Stimulated activated CD4-positive, alpha-beta T cell treated with anti-CD3 and anti-CD28 coated beads, Interleukin-1b, Interleukin-23, amount 100 ng/mL, for 48 hours (primary cell): ENCODE measurements at places on chromosomes 6 and 20.

DNA sequence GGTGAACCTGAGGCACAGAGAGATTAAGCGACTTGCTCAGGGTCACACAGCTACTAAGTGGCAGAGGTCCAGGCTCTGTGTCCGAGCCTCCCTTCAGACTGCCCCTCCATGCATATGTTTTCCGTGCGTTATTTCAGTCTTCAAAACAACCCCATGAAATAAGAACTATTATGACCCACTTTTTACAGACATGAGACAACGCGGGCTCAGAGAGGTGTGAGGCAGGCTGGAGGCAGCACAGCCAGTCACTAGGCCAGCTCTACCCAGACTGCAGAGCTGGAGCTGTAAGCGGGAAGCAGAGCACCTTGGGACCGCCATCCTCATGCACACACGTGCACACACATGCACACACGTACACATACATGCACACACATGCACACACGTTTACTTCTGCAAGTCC is 62.3 kb downstream of the PSMG4 start:
- no peak for DNase-seq

DNA sequence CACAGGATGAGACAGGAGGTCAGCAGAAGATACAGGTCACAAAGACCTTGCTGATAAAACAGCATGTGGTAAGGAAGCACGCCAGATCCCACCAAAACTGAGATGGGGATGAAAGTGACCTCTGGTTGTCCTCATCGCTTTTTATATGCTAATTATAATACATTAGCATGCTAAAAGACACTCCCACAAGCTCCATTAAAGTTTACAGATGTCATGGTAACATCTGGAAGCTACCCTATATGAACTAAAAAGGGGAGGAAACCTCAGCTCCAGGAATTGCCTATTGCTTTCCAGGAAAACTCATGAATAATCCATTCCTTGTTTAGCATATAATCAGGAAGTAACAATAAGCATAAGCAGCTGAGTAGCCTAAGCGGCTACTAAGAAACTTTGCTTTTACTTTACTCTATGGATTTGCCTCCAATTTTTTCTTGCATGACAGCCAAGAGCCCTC is 8.4 kb upstream of the RIN2 start:
- DNase-seq = no peak

DNA sequence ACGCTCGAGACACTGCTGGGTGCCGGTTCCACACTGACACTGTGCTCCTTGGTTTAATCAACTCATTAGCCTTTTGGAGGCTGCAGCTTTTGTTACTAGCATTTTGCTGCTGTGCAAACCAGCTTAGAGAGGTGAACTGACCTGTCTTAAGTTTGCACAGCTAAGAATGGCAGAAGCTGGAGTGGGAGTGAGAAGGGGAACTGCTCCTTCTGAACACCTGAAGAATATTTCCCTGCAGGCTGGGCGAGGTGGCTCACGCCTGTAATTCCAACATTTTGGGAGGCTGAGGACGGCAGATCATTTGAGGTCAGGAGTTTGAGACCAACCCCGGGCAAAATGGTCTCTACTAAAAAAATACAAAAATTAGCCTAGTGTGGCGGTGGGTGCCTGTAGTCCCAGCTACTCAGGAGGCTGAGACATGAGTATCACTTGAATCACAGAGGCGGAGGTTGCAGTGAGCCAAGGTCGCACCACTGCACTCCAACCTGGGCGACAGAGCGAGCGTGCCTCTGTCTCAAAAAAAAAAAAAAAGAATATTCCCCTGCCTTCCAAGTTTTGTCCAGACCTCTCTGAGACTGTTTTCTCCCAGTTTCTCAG is 5.0 kb downstream of the CEBPB start:
- no peak for DNase-seq

GRCh38 chr6:54916858-54917257 is 70.3 kb downstream of the FAM83B start:
- no peak for DNase-seq

DNA sequence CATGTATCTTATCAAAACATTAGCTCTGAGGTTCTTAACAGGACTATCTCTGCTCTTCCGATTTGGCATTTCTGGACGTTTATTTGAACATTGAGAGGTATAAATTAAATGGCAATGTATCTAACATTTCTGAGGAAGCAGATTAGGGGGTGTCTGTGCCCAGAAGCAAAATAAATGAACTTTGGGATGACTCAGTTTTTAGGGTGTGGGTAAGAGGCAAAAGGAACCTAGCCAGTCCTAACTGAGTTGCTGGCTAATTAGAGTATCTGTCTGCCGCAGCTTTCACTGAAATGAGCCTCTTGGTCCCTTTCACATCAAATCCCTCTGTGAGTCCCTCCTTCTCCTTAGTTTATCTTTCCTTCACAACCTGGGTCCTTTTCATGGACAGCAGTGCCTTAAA is 1.1 kb downstream of the RNF144B start:
- no peak for DNase-seq

DNA sequence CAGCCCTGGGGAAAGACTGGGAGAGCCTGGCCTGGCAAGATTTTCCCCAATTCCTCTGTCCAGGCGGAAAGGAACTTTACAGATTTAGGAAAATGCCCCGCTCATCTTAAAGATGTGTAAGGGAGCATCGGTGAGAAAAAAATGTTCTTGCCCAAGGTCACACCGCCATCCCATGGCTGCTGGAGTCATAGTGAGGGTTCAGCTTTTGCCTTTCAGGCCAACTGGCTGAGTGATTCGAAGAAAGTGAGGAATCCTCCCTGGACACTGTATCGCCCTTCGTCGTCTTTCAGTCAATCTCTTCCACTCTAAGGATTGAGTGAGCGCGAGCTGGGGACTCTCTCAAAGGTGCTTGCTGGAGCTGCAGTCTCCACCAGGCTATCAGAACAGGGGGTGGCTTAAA is 1.4 kb downstream of the WFDC2 start:
- DNase-seq = no peak

GRCh38 chr6:42545226-42545773 is 18.5 kb upstream of the UBR2 start:
- no peak for DNase-seq

DNA sequence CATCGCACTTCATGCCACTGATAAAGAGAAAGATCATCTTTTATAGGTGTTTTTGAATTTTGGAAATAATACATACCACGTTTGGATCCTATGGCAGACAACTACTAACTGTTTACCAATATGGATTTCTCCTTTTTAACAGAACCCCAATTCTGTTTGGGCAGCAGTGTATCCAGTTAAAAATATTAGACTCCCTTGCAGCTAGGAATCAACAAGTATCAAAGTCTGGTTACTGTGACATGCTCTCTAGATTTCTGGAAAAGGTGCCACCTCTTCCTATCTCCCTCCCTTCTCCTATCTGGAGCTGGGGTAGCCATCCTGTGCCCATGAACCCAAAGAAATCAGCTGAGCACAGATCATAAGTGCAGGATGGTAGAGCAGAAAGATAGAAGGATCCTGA is 54.1 kb upstream of the DTNBP1 start:
- DNase-seq = no peak

DNA sequence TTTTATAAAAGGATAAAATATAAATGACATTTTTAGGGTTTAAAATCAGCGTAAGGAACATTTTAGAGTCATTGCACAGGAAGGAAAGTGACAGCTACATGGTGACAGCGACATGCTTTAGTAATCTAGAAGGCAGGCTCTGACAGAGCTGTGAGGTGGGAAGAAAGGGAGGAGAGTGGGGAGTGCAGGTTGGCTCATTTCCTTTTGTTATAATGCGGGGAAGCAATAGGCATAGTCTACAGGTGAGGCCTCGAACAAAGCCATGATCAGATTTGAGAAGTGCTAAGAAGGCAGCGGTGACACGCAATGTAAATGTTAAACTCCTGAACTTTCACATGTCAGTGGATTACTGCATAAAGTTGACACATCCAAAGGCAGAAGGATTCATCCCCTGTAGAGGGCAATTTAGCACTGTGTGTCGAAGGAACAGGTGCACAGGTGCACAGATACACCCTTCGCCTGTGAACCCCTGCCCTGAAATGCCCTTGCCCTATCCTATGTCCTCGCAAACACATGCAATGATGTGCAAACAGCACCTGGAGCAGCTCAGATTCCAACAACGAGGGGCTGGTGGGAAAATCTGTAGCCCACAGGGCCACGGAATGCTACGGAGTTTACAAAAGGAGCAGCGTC is 32.4 kb upstream of the SMOC2 start:
- no peak for DNase-seq

GRCh38 chr6:18277237-18278006 is 13.1 kb upstream of the DEK start:
- DNase-seq = no peak

GRCh38 chr20:22160101-22160652 is 424.2 kb downstream of the FOXA2 start:
- no peak for DNase-seq
